SHP77 (cell line): ENCODE measurements at places on chromosomes 11 and 22.

DNA sequence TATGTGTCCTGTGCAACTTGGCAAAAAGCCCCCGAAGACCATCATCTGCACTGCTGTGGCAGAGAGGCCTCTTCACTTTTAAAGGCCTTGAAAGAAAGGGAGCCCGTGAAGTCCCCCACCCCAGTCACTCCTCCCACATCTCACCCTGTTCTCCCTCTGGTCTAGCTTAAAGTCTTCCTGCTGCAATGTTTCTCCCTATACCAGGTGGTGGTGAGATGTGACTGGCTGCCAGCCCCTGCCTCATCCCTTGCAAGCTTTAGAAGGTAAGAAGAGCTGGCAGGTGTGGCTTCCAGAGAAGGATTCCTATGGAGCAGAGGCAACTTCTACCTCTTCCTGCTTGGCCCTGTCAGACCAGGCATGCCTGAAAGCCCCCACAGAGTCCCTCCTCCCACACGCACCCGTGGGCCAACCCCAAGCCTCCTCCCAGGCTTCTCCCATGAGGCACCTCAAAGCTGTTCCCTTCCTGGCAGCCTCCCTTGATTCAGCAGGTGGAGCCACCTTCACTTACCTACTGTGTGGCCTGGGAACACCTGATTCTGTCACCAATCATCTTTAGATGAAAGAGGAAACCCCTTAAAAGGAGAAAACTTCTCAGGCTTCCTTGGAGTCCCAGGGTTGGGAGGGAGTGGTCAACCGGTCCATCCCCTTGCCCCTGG, 4.0 kb upstream of the TRIM29 start:
- DNase-seq, result no peak

- DNase-seq, result no peak
Measured at GRCh38 chr22:49971232-49972162, 10.9 kb downstream of the PIM3 start.

DNA sequence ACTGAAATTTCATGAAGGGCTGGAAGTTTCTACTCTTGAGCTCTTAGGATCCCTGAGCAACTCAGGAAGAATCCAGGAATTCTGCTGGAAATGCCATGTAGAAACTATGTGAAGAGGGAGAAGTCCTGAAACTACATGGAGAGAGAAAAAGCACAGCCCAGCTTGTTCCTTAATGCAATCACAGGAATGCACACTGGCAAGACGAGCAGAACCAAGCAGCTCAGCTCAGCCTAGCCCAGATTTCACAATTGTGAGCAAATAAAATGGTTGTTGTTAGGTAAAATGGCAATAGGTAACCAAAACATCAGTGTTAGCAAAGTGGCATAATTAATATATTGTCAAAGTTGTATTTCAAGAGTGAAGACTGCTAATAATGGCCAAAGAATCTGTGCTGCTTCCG, 28.1 kb downstream of the ZNF214 start:
- no peak for DNase-seq

GRCh38 chr11:65290448-65291165, 24.1 kb upstream of the CDC42EP2 start:
- DNase-seq, result no peak

GRCh38 chr11:101185985-101186384, 56.4 kb upstream of the PGR start:
- no peak for DNase-seq

DNA sequence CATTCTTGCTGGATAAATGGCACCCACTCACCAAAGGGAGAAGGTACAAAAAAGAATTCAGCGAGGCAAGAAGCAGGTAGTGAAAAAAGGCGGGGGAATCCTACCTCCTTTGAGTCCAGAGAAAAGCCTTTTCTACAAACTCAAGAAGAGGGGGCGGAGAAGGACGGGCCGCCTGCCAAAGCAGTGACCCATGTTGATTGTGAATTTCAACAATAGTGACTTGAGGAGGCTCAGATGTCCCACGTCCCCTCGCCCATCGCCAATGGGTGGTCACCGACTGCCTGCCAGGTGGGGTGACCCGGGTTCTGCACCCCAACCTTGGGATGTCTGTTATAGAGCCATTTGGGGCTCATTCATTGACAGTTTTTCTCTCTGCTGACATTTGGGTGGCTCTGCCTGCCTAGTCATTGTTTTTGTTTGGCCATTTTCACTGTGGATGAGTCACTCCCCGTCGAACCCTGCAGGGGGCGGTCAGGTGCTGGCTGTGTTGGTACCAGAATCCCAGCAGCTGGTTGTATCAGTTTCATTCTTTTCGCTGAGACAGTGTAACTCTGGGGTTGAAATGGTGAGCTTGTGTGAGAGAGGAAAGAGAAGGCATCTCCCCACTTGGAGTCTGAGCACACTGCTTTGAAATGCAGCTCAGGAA, 163.4 kb upstream of the NCAM1 start:
- DNase-seq, result no peak

DNA sequence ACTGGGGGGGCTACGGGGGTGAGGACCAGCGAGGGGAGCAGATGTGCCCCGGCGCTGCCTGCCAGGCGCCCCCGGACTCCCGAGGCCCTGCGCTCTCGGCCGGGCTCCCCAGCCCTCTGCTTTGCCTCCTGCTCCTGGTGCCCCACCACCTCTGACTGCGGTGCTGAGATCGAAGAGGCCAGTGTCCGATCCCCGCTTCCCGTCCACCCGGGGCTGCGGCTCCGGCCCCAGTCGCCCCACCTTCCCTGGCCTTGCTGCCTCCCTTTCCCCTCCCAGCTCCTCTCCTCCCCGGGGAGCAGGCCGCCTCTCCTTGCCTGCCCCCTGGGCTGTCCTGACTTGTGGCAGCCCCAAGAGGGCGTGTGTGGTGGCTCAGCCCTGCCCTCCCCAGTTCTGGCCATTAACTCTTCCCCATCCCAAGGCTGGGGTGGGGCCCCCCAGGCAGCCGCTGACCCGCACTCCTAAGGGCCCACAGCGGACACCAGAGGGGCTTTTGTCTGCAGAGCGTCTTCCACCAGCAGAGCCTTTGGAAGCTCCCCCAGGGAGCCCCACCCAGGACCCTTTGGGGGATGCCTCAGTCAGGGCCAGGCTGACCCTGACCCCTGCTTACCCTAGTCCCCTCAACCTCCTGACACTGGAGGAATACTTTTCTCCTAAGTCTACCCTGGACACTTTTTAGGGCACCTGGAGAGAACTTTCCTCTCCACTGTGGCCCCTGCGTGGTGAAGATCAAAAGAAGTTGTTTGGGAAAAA, 16.6 kb downstream of the RTN4RL2 start:
- DNase-seq, result no peak

- DNase-seq, result no peak
Measured at GRCh38 chr11:3044004-3044403, 13.2 kb downstream of the CARS1 start.

DNA sequence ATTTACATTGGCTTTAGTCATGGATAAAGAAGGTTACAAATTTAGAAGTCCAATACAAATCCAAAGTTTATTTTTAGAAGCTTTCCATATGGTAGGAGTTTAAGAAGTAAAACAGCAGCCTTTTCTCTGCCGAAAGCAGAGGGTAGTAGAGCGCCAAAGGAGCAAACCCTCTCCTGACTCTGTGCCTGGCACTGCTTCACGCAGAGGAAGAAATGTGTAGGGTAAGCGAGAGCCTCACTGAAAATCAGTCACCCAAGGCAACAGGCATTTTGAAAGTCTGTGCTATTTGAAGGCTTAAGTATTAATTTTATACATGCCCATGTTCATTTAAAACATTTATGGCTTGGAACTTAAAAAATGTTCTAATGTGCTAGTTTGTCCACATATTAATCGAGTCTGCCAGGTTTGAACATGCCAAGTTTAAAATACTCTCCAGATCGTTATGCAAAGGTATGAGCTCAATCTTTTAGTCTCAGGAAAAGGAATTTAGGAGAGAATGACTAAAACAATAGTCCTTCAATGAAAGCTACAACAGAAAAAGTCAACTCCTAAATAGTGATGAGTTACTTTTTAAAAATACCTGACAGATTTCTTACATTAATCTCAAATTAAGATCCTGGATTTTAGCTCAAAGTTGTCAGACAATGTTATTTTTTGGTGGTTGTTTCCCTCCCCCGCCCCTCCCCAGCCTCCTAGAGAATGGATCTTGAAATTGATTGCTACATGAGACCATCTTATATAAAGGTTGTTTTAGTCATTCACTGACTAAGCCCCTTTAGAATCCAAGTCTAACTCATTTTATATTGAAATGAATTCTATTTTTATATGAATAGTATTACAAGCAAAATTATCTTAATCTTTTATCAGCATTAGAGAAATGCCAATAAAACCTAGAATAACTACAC, 38.7 kb downstream of the MRTFA start:
- DNase-seq, result no peak

DNA sequence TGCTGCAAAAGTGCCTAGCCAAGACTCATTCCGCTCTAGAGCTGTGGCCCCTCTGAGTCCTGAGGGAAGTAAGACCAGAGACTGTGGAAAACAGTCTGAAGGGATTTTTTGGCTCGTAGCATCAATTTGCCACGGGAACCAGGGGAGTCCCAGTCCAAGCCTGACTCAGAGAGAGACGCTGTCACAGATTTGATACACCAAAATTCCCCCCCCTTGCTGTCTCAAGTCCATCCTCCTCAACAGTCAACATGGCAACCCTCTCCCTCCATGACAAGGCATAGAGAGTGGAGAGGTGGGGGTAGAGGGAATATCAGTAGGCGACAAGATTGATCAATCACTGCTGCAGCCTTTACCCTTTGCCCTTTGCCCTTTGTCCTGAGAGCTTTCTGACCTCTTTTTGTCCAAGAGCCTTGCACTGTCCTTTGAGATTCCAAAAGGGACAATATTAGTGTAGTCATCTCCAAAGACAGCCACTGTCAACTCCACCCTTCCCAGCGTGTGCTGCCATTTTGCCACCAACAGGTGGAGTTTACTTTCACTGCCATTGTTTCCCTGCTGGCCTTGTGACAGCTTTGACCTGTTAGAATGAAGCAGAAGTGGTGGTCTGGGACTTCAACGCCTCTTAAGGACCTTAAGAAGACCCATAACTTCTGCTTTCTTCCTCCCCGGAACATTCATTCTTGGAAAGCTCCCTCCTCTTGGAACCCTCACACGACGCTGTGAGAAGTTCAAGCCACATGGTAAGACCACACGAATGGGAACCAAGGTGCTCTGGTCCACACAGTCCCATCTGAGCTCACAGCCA, 7.3 kb downstream of the SLC15A3 start:
- no peak for DNase-seq

DNA sequence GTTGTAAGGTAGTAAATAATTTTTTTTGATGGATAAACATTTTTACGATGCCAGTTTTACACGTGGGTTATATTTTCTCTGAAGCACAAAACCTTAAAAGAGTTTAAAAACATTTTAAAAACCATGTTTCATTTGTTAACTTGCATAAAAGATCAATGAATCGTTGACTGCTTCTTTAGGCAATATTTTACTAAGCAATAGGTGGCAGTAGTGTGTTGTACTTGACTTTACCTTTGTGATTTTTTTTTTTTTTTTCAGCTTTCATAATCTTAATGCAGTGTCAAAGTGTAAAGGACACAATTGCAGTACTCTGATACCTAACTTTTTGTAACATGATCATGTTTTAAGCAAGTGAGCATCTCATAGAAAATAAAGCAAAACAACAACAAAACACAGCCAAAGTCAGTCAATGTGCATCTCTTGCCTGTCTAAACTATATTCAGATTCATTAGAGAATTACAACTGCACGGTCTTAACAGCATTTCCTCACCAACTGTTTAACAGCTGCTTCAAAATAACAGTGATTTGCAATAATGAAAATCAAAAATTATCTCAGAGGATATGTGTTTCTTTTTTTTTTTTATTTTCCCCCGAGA, 27.7 kb downstream of the DNAJC24 start:
- DNase-seq, result no peak

- no peak for DNase-seq
Measured at GRCh38 chr11:116420770-116421528, 351.8 kb downstream of the BUD13 start.

GRCh38 chr11:80420374-80420773, 979.5 kb upstream of the TENM4 start:
- no peak for DNase-seq

DNA sequence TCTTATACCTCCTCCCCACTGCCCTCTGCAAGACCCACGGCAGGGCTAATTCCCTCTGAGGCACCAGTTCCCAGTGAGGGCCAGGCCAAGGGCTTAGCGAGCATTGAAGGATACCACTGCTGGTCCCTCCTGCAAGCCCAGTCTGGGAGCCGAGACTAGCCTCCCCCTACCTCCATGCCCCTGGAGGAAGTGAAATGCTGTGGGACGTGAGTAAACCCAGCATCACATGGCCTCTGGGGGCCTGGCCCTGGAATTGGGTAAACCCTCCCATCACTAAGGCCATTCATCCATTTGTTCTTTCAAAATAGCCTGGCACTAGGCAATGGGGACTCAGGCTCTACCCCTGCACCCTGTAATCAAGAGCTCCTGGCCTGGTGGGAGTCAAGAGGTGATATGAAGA, 24.7 kb downstream of the ARAP1 start:
- DNase-seq, result no peak

DNA sequence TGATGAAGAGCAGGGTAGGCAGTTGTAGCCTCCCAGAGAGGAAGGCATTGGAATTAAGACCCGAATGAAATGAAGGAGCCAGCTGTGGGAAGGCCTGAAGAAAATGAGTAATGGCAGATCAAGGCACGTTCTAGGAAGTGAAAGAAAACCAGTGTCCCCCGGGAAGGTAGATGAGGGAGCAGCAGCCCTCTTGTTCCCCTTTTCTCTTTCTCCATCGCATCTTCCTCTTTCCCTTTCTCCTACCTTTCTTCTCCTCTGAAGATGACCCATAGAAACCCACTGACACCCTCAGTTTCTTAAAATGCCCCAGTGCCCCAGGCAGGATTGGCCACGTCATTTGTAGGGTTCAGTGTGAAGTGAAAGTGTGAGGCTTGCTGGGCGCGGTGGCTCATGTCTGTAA, 172.6 kb upstream of the SEZ6L start:
- no peak for DNase-seq

GRCh38 chr11:126444072-126444471, 88.6 kb downstream of the ST3GAL4 start:
- no peak for DNase-seq

GRCh38 chr11:120011836-120012235, 126.1 kb downstream of the TRIM29 start:
- DNase-seq, result no peak

GRCh38 chr11:10716122-10716521, 22.6 kb upstream of the IRAG1 start:
- no peak for DNase-seq

DNA sequence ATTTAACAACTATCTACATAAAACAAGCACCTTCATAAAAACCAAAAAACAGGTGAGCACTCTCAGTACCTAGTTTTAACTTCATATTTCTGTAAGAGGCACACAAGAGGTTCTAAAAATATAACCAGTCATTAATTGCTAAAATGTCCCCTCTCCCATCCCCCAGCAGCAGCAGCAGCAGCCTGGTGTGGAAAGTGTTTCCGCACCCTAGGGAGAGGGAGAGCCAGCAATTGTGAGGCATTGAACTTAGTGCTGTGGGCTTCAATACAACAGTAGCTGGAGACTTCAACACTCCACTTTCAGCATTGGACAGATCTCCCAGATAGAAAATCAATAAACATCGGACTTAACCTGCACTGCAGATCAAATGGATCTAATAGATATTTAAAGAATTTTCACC, 1158.5 kb downstream of the JRKL start:
- no peak for DNase-seq

- DNase-seq, result peak; percentile 29
Measured at GRCh38 chr11:62542750-62543567, 3.6 kb downstream of the AHNAK start.
